ENCODE measurements at places on chromosomes 16 and 17.

DNA sequence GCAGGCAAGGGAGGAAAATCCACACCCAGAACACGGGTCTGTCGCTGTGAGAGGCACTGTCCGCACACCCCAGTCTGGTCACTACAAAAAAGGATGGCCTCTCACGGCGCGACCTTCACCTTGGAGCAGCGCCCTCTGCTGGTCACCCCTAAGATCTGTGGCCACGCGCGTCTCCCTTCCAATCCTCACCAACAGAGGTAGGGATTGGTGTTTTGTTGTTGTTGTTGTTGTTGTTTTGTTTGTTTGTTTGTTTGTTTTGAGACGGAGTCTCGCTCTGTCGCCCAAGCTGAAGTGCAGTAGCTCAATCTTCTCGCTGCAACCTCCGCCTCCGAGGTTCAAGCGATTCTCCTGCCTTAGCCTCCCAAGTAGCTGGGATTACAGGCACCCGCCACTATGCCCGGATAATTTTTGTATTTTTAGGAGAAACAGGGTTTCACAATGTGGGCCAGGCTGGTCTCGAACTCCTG, 15.0 kb upstream of the C17orf58 start:
- peak; percentile 45 for DNase-seq

- no peak for DNase-seq
Measured at GRCh38 chr17:55223524-55223923, 41.2 kb upstream of the HLF start.

DNA sequence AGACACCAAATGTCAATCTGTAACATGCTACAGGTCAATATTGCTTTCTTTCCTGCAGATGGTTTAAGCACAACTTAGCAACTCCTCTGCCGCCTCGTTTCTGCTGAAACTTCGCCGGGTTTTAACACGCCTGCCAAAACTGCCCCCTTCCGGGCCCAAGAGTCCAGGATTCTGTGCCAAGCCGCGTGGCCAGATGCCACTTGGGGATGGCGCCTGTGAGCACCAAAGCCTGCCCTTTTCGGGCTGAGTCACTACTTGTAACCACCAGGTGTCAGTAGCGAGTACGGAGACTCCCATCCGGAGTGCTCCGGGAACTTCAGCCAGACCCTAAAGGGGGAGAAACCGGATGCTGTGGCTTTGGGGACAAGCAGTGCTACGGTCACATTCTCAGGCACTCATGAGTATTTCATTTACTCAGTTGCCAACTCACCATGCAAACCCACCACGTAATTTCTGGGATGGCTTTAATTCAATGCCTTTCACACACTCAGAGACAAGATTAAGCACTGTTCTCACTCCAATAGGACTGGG, 7.8 kb downstream of the PMP22 start:
- peak; percentile 50 for DNase-seq

- DNase-seq, result no peak
Measured at GRCh38 chr17:17516941-17517720, 20.9 kb upstream of the RASD1 start.

GRCh38 chr17:4142107-4142900, 526 bp downstream of the ZZEF1 start:
- no peak for DNase-seq

DNA sequence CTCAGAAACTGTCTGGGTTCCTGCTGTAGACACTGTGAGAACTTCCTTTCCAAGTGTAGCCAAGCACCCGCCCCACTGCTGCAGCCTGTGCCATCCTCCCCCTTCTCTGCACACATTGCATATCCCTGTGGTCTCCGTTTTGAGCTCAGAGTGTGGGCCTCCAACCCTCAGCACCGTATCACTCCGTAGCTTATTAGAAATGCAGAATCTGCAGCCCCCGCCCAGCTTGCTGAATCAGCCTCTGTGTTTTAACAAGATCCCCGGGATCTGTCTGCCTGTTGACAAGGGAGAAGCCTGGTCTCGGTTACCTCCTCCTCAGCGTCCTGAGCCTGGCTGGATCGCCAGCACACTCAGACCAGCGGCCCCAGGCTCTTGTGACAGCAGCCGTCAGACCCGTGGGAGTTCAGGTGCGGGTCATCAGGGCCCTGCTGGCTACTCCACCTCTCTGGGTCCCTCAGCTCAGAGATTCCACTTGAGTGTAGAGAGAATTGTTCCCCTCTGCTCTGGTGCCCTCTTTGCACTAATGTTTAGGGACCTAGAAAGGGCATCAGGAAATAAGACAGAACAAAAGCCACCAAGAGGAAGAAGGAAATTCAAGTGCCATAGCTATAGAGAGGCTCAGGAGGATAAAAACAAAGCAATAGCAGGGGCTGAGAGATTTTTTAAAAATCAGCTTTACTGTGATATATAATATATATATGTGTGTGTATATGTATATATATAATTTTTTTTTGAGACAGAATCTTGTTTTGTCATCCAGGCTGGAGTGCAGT, 92.3 kb downstream of the PITPNC1 start:
- DNase-seq, result no peak

DNA sequence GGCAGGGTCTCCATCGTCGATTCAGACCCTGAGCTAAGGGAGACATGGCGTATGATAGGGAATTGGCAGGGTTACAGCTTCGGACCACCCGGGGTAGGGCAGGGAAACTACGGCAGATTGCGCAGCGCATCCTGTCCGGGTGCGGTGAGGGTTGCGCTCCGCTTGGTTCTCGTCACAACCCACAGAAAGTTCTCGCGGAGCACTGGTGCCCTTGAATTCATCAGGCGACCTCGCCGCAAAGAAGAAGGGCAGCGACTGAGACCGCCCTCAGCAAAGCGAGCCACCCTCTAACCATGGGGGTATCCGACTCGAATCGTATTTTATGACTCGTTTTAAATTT, 1.2 kb downstream of the HS3ST3B1 start:
- peak; percentile 70 for DNase-seq

DNA sequence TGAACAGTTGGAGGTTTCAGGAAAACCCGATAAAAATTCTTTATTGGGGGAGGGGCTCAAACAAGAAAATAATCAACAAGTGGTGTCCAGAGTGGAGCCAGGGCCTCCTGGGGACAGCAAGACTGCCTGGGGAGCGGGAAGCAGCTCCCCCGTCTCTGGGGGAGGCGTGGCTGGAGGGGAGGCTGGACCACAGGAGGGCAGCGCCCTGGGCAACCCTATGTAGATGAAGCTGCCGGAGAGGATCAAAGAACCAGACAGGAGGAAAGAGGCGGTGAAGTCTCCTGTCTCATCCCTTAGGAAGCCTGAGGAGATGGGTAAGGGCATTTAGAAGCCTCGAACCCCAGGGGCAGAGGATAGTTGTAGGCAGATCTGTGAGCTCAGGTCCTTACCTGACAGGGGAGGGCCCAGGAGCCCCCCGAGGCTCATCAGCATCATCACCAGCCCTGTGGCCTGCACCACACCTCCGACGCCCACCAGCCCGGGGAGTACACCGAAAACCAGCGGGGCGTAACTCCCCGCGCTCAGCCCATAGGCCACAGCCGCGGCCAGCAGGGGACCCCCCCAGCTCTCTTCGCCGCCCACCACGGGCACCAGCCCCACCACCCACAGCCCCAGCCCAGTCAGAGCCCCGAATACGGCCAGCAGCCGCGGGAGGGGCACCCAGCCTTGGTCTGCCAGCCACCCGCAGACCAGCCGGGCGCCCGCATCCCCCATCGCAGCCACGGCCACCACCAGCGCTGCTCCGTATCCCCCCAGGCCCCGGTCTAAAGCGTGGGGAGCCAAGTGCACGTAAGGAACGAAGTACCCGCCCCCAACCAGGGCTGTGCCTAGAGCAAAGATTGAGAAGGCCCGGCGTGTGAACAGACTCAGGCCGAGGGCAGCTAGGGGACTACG, 2.0 kb downstream of the SLC16A11 start:
- DNase-seq, result no peak

DNA sequence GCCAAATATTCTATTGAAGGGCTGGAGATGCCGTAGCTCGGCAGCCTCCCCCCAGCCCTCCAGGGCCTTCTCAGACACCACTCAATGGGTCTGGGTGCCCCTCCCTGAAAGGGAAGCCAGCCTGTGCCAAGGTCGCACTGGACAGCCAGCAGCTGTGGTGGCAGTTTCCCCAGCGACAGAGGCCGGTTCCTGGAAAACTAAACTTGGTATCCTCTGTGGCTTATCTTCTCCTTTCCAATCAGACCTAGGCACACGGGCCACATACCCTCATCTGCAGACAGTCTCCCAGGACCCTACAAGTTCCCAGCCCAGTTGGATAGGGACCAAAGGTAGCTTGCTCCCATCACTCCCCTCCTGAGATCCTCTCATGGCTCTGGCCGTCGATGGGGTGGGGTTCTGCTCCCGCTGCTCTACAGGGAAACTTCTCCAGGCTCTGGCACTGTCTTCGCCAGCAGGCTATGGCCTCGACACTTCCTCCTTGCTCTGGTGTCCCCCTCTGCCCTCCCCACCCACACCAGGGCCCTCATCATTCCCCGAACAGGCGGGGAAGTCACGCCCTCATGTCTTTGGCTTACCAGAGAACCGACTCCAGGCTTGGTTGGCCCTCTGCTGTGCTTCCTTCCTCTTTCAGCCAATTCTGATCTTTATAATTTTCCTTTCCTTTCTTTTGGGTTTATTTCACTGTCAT, 18.3 kb upstream of the IL21R start:
- no peak for DNase-seq

DNA sequence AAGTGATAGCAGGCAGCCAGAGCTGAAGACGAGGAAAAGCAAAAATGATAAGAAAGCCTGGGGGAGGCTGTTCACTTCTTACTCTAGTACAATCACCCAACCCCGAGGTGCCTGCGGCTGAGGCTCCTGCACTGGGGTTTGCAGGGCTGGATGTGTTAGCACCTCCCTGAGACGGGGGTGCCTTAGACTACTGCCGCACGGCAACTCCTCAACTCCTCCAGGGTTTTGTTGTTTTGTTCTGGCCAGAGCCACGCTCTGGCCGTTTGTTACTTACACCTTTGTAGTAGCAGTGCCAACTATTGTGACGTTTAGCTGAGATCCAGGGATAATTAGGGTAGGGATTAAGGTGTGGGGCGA, 51.5 kb downstream of the LDHD start:
- DNase-seq, result peak; percentile 15

DNA sequence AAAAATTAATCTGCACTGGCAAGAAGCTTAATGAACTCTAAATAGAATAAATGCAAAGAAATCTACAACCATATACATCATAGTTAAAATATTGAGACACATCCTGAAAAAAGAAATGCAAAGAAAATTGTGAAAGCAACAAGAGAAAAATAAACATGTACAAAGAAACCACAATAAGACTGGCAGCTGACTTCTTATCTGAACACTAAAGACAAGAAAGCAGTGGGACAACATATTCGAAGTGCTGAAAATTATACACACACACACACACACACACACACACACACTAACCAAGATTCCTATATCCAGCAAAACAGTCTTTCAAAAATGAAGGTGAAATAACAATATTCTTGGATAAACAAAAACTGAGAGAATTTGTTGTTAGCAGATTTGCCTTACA, 366.5 kb upstream of the C16orf82 start:
- DNase-seq, result no peak

DNA sequence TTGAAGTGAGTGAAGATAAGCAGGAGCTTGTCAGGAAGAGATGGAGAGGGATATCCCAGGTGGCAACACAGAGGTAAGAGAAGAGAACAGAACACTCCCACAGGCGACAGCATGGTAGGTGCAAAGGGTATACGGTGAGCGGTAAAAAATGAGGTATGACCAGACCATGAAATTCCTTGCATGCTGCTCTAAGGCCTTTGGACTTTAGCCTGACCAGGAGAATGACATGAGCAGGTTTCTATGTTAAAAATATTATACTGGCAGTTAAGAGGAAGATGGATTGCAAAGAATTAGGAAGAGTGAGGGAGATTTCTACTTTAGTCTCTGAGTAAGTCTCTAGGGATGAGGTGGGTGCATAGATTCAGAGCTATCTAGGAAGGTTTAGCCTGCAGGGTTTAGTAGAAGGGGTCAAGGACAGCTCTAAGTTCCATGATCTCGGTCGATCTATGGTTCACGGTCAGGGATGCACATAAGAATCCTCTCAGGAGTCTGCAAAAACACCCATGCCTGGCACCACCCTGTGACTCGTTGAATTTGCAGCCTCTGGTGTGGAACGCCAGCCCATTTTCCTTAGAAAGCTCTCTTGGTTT, 65.7 kb downstream of the HLF start:
- DNase-seq, result no peak

- no peak for DNase-seq
Measured at GRCh38 chr16:55575496-55575895, 9.0 kb downstream of the CAPNS2 start.

DNA sequence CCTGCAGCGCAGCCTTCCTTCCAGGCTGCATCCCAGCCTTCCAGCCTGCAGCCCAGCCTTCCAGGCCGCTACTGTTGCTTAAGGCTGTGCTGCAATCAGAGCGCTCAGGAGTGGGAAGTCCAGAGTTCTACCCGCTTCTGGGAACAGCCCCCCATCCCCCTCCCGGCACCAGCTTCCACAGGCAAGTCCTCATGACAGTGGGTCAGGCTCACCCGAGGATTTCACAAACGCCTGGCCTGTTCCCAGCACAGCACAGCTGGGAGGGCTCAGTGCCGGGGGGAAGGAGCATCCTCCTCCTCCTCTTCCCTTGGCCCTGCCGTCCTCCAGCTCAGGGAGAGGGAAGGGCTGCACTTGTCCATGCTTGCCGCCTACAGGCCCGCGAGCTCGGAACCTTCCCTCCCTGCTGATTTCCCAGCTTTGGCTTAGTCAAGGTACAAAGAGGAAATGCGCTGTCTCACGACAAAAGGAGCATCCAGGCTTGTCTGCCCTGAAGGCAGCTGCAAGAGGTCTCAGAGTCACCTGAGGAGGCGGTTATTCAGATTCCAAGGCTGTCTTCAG, 8.3 kb downstream of the SOCS3 start:
- DNase-seq, result no peak

DNA sequence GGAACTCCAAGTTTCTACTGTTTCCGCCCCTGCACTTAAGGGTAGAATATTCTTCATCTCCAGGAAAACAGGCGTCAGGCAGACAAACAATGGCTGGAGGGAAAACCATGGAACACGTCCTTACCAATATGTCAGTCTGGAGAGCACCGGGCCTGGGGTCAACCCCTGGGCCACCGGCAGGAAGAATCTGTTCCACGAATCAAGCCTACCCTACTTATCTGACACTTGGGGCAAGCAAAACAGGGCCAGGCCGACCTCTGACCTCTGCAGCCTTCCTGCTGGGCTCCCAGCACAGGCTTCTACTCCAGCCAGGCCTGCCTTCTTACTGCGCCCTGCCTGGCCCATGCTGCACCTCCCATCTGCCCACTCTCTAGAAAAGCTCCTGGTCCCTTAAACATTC, 10.1 kb downstream of the VAC14 start:
- no peak for DNase-seq

GRCh38 chr17:17681187-17681743, at the start of gene RAI1:
TSS of gene RAI1 (plus strand) at chr17:17681458. CDS start at chr17:17792949, 111,491 bp downstream.
- DNase-seq, result peak; percentile 76

DNA sequence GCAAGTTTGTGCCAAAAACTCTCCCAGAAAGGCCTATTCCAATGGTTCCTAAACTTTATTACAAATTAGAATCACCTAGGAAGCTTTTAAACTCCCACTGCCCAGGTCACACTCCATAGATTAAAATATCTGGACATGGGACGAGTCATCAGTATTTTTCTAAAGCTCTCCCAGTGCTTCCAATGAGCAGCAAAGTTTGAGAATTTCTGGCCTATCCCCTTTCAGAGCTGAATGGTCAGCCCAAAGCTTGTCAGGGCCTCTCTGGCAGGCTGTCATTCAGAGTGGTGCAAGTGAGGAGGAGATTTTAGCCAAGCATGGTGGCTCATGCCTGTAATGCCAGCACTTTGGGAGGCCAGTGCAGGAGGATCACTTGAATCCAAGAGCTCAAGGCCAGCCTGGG, 2.4 kb downstream of the BCL6B start:
- DNase-seq, result no peak
